ENCODE measurements at places on chromosomes 6 and 20.

DNA sequence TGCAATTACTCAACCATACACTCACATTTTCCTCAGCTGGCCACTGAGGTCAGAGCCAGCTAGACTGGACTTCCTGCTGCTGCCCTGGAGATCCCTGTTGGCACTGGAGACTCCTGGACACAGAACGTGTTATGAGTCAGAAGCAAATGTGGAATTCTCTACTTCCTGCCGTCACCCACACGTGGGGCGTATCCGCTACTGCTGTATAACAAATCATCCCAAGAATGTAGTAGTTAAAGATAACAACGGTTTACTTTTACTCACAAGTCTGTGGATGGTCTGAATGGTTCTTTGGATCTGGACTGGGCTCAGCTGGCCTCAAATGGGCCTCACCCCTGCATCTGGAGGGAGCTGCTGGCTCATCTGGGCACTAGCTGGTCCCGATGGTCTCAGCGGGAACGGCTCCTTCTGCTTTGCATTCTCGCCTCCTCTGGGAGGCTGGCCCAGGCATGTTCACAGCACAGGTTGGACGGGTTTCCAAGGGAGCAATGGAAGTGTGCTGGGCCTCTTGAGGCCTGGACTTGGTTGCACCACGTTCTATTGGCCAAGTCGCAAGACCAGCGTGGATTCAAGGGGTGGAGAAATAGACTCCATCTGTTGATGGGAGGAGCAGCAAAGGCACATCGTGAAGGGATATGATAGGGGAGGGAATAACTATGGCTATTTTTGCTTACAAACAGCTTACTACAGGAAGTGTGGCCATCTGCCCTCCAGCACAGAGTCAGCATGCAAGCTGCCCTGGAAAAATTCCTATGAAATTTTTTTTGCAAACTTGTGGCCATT is 118.5 kb downstream of the SNX5 start:
- DNase-seq = no peak

- peak; percentile 83 for DNase-seq
These were observed 60.8 kb downstream of the SYNDIG1 start for GRCh38 chr20:24530131-24530680.

GRCh38 chr6:35984701-35985100 is 39.7 kb downstream of the SLC26A8 start:
- DNase-seq = no peak

DNA sequence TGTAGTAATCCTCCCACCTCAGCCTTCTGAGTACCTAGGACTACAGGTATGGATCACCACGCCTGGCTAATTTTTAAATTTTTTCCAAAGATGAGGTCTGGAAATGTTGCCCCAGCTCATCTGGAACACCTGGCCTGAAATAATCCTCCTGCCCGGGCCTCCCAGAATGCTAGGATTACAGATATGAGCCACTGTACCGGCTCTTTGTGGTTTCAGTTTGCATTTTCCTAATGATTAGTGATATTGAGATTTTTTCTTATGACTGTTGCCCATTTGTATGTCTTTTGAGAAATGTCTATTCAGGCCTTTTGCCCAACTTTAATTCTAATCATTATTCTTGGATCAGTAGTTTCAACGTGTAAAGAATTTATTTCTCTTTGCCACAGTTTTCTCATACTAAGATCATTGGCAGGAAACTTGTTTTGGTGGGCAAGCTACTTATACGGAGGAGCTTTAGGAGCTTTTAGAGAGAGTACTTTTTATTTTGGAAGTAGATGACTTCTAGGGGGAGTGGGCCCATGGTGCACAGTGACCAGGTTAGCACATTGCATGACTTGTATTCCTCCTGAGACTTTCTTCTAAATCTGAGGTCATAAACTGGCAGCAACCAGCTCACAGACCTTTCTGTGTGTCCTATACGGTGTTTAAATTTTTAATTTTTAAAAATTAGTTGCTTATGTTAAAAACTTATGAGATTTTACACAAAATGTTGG is 62.3 kb downstream of the STK4 start:
- no peak for DNase-seq

DNA sequence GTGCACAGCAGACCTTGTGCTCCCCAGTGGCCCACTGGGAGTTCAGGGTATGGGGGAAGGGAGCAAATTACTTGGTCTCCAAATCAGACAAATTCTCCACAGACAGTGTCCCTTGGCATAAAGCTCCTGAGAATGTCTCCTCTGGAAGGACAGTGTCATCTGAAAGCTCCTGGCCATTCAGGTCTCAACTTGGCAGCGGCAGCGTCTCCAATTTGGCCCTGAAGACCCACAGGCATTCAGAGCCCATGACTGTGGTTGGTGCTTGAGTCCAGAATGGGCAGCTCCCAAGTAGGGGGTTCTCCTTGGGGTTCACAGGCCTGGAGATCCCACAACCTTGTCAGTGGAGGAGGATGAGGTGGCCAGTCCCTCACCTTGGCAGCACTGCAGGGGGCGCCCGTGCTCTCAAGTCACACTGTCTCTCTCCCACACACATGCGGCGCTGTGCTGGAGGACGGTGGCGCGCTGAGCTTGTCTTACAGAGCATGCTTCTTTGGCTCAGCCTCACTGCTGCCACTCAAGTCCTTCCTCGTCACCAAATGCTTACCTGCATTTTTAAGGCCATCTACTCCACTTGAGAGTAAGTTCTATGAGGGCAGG is 20.7 kb downstream of the DYNLRB1 start:
- DNase-seq = peak; percentile 63

GRCh38 chr20:52379723-52380336 is 188.3 kb upstream of the ZFP64 start:
- DNase-seq = peak; percentile 10

GRCh38 chr6:16236631-16237199 is 1.7 kb upstream of the GMPR start:
- peak; percentile 89 for DNase-seq

DNA sequence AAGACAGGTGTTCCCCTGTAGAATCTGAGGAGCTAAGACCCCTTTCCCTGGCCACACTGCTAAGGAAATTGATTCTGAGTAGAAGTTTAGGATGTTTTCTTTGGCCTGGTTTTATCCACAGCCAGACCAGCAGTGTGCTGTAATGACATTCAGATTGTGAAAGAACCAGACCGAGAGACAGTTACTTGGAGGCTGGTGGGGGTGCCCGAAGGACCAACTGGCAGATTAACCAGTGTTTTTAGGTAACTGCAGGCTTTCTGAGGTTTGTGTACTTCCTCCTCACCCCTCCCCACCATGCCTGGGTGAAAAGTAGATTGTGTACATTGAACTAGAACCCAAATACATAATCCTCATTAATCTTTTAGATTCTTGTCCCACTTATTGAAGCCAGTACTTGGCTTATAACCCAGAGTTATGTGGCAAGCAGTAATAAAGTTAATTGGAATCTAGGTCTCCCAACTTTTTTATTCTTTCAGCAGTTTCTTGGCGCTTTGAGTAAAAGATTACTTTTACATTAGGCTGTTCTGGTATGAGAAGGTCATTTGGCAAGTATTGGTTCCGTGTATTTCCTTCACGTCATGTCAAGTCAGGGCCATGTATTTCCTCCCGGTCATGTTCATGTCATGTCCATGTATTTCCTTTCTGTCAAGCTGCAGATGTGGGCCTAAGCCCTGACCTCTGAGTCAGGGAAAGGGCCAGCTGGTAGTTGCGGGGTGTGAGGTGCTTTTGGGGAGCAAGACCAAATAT is 93.7 kb downstream of the TCP11 start:
- peak; percentile 92 for DNase-seq

DNA sequence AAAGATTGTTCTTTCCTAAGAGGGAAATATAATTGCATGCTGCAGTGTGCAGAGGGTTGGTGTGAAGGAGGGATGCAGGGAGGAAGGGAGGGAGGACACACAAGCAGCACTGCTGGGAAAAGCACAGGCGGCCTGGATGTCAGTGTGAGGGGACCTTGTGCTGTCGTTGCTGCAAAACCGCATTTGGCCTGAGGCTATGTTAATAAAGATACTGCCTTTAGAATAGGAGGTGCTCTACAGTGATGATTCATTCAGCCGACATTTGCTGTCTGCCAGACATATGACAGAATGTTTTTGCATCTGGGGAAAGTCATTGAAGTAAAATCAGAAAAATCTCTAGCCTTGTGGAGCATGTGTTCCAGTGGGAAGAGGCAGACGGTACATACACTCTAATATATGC is 50.5 kb upstream of the TRIM26 start:
- DNase-seq = no peak

GRCh38 chr6:104579310-104579863 is 280.3 kb downstream of the HACE1 start:
- DNase-seq = no peak

DNA sequence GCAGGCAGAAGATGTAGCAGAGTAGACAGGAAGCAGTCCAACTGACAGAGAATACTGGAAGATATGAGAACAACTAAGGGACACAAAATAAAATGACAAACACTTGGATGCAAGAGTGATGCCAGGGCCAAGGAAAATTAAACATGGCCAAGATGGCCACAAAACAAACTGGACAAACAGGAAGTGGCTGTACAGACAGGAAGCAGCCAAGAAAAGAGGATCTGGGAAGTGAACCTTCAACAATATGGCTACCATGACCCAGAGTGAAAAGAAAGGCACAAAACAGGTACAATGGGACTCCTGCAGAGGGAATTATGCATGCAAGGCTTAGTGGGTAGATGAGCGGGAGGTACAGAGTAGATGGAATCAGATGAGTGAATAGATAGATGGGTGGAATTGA is 29.1 kb downstream of the HLA-DPB1 start:
- DNase-seq = no peak

DNA sequence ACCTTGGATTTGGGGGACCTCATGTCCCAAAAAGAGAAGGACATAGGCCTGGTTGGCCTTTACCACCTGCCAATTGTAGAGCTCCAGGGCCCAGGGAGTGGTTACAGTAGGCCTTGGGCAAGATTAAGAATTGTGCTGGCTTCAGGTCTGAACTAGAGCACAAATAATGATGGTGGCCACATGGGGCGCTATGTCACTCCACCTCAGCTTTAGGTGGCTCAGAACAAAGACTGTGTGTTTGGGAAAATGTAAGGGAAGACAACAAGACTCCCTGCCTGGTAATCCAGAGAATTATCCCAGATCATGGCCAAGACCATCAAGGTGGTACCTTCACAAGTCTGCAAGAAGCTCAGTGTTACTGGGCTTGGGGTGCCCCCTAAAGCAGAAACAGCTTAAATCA is 224.9 kb upstream of the OPRM1 start:
- no peak for DNase-seq

- no peak for DNase-seq
These were observed 318.7 kb downstream of the RFPL4B start for GRCh38 chr6:112665815-112666214.

DNA sequence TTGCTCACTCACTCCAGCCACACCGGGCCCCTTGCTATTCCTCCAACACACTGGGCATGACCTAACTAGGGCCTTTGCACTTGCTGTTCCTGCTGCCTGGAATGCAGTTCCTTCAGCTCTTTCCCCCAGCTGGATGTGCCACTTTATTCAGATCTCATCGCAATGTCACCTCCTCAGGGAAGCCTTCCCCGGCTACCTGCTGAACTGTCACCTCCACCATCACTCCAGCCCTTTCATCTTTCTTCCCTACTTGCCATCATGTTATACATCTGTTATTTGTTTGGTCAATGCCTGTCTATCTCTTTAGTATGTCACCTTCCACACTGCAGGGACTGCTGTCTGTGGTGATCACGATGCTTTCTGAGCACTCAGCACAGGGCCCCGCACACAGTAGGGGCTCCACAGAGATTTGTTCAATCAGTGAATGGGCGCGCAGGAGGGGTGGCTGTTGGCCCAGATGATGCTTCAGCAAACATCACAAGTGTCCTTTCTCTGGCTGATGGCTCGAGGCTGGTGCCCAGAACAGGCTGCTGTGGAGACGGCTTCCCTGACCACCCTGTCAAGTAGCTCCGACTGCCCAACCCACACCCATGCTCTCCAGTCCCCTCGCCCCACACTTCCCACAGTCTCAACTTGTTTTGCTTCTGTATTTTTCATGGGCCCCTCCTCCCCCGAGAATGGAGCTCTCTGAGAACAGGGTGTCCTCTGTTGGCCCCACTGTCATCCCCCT is 31.8 kb downstream of the CEBPB start:
- DNase-seq = no peak

DNA sequence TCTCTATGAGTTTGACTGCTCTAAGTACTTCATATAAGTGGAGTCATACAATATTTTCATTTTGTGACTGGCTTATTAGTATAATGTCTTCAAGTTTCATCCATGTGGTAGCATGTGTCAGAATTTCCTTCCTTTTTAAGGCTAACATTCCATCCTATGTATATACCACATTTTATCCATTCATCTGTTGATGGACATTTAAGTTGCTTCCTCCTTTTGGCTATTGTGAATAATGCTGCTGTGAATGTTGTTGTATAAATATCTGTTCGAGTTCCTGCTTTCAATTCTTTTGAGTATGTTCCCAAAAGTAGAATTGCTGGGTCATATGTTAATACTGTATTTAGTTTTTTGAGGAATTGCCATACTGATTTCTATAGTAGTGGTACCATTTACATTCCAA is 79.5 kb downstream of the PTPRA start:
- DNase-seq = peak; percentile 19

- DNase-seq = no peak
These were observed 802.4 kb downstream of the TFAP2A start for GRCh38 chr6:9612489-9612888.

GRCh38 chr6:45807311-45808041 is 208.2 kb downstream of the CLIC5 start:
- no peak for DNase-seq

DNA sequence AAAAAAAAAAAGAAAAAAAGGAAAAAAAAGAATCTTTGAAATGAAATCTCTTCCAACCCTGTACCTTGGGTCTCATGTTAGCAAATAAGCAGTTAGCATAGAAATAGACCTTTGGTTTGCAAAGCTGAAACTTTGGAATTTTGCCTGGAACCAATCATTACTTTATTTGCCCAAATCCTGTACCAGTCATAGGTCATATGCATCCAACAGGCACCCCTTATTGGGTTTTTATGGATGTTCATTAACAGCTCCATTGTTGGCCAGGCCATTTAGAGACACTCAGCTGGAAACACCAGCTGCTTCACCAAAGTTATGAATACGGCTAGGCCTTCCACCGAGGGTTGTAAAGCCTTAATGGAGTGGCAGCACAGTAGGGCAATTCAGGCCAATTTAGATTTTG is 53.0 kb downstream of the ALDH8A1 start:
- no peak for DNase-seq

DNA sequence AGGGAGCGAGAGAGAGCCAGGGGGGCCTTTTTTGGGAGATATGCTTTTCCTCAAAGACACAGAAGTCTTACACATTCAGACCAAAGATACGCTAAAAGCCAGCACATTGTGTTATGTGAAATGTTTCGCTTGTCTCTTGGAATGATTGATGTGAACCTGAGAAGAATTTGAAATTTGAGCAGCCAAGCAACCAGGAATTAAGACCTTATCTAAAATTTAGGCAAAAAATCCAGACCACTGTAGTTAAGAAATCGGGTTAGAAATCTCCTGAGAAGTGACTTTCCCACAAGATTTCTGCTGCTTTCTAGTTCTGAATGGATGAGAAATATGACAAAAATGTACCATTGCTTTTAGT is 223.2 kb upstream of the GMDS start:
- no peak for DNase-seq

DNA sequence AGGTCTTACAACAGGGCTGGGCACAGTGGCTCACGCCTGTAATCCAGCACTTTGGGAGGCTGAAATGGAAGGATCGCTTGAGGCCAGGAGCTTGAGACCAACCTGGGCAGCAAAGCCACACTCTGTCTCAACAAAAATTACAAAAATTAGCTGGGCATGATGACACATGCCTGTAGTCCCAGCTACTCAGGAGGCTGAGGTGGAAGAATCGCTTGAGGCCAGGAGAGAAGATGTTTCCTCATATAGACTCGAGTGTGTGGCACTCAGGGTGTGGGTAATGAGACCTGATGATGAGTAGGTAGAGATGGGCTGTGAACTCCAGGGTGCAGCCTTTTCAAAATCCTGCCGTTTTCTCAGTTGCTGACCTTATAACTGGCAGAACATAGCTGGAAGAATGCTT is 125.3 kb upstream of the FOXO3 start:
- no peak for DNase-seq

All from common myeloid progenitor, CD34-positive (primary cell).